ENCODE measurements at places on chromosomes 5 and 9.

GRCh38 chr5:160500786-160501779 is 79.4 kb downstream of the PTTG1 start:
- DNase-seq: no peak

DNA sequence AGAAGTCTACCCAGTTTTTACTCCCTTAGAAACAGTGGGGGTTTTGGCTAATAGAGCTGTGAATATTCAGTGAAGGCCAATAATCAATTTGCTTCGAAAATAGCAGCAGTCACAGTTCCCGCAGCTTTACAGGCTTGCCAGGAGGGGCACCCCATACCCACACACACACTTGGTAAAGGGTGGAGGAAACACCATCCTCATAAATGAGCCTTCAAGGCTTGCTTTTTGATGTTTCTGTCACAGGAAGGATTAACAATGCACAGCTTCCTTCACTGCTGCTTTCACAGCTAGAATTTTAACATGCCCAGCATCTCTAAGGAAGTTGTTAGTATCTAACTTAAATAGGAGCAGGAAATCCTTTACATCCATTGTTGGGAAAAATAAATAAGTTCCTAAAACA is 1247.5 kb upstream of the C9orf72 start:
- DNase-seq: no peak

GRCh38 chr5:127813633-127814587 is 110.7 kb downstream of the CCDC192 start:
- no peak for DNase-seq

DNA sequence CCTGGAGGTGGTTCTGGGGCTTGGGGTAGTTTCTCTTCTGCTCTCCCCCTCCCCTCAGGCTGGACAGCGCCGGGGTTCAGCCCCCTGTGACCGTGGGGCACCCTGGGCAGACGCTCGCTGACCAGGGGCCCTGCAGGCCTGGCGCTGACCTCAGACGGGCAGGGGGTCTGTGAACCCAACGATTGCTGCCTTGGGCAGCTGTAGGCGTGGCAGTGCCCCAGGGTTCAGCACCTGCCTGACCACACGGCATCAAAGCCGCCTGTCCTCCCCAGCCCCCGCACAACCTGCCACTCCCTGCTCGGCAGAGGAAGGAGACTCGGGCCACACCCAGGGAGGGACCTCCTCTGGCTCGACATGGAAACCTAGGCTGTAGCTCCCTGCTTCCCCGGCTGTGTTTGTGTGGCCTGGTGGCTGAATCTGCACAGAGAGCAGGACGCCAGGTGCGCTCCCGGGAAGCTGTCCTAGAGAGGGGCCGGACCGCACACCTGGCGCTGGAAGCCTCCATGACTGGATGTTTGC is 12.2 kb downstream of the LCN12 start:
- no peak for DNase-seq

DNA sequence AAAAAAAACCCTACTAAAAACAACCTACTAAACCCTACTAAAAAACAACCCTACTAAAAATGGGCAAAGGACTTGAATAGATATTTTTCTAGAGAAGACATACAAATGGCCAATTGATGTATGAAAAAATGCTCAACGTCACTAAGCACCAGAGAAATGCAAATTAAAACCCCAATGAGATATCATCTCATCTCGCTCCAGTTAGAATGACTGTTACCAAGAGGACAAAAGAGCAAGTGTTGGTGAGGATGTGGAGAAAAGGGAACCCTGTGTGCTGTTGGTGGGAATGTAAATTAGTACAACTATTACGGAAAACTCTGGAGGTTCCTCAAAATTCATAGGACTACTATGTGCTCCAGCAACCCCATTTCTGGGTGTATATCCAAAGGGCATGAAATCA is 10.8 kb downstream of the SDHA start:
- DNase-seq: no peak

- no peak for DNase-seq
These were observed 178.0 kb upstream of the PIK3R1 start for GRCh38 chr5:68037546-68037945.

DNA sequence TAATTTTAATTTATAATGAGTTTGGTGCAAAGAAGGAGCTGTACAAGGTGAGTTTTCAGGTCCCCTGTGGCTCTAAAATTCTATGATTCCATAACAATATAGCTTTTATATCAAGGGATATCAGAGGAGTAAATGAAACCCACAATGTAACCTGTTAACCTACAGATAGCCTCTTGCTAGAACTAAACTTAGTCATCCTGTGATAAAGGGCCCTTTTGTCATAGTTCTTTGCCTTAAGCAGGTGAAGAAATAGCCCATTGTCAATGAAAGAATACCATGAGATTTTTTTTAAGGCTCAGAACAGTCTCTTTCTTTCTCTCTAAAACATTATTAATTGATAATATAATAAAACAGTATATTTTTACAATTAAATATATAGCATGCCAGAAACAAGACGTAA is 127.8 kb downstream of the NFIB start:
- DNase-seq: no peak

- DNase-seq: no peak
These were observed 60.0 kb upstream of the DHFR start for GRCh38 chr5:80714570-80715298.

- DNase-seq: no peak
These were observed 45.5 kb upstream of the CDC42SE2 start for GRCh38 chr5:131218392-131218791.

- DNase-seq: no peak
These were observed 980 bp downstream of the CCNO start for GRCh38 chr5:55232271-55232984.

GRCh38 chr9:133137451-133138231 is 16.6 kb upstream of the RALGDS start:
- DNase-seq: no peak

DNA sequence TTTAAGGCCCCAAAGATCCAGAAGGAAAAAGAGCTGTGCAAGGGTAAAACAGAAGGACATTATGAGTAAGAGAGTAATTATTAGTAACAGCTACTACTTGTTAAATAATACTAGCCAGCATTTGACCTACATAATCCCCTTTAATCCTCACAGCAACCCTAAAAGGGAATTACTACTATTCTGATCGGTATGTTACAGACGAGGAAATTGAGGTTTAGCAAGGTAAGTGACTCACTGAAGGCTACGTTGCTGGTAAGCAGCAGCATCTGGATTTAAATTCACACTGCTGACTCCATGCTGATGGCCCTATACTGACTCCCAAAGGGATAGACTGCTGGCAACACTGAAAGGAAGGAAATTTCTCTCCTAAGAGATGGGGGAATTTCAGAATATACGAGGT is 3.7 kb upstream of the FSD1L start:
- no peak for DNase-seq

DNA sequence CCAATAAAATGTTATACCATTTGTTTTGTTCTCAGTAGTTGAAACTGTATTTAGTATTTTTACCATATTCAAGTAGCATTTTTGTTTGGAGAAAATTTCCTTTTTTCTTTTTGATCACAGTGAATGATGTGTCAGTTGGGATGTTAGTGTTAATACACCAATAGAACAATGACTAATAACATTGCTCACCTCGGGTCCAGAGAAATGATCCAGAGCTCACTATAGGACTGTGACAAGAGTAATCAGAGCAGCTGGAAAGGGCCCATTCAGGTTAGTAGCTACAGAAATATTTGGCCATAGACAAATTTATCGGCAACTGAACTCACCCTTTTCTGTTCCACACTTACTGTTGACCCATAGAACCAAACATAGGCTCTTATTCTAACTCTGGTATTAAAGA is 989.2 kb downstream of the TLE4 start:
- DNase-seq: no peak

DNA sequence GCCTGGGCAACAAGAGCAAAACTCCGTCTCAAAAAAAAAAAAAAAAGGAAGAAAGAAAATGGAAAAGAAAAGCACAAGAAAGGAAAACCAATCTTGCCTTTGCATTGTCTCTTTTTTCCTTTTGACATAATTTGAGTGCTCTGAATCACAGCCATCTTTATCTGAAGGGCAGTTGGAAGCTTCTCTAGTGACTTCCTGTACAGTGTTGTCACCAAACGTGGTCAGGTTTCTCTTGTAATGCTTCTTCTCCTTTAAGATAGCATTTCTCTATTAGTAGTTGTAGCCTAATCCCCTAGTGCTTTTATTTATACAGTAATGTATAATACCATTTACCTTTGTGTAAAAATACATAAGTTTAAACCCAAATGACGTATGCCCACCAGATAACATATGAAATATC is 18.1 kb downstream of the PRKACG start:
- DNase-seq: no peak

DNA sequence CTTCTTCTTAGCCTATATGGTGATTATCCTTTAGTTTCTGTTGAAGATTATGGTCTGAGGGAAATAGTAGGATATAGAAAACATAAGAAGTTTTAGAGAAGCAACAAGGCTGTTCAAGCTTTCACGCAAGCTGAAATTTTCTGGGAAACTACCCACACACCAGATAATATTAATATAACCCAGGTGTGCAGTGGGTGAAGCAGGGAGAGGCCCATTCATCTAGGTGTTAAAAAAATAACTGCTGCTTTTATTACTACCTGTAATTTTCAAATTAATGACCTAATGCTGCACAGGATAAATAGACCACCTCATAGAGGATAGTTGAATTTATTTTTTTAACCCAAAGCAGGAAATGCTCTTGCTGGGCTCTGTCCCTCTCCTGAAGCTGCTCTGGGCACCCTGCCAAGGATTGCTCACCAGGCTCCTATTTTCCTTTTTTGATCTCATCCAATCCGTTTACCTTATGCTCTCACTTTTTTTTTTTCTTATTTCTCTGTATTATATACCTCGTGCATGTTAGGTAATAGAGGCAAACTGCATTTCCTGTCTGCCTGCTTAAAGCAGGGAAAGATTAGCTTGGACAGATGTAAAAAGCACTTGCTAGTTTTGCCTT is 124.3 kb upstream of the SLC12A2 start:
- DNase-seq: no peak

GRCh38 chr9:137308057-137308619 is 6.1 kb upstream of the NRARP start:
- peak; percentile 29 for DNase-seq

DNA sequence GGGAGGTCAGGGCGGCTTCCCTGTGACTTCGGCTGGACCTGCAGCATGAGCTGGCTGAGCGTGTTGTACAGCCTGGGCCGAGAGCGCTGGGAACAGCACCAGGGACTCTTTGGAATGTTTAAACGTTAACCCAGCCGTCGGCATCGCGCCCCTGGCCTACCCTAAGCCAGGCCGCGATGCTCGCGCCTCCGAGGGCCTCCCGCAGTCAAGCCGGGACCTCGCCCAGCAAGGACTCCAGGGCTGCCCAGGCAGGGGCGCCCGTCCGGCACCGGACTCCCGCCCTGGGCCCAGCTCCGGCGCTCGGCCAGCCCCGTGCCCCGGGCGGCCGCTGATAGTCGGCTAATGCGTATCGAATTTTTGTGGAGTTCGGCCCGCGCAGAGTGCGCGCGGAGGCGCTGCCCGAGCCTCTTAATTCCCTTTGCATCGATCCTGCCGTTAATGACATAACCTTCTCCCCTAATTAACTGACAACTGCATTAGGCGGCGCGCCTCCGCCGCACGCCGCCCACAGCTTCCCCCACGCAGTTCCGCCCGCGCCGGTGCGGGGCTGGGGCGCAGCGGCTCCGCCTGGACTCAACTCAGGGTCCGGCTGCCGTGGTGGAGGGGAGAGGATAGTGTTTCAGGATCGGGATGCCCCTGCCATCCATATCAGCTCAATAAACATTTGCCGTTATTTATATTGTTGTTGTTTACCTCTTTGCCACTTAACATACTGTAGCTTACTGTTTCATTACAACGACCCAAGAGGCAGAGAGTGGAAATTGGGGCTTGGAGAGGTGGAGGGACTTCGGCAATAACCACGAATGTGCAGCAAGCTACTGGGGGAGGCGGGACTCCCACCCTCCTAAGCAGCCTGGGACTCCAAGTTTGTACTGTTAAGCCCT is 28.8 kb upstream of the CDC23 start:
- DNase-seq: no peak

DNA sequence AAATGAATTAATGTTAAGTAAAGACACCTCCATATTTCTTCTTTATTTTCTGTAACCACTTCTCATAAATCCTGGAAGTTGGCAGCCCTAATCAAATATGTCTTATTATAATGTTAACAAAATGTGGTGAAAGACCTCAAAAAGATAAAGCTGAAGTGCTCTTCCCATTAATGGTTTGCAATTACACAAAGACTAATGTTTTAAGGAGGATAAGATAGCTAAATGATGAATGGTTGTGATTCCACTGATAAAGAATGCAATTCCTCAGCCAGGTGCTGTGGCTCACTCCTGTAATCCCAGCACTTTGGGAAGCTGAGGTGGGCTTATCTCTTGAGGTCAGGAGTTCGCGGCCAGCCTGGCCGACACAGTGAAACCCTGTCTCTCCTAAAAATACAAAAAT is 125.8 kb upstream of the SNX2 start:
- DNase-seq: no peak

DNA sequence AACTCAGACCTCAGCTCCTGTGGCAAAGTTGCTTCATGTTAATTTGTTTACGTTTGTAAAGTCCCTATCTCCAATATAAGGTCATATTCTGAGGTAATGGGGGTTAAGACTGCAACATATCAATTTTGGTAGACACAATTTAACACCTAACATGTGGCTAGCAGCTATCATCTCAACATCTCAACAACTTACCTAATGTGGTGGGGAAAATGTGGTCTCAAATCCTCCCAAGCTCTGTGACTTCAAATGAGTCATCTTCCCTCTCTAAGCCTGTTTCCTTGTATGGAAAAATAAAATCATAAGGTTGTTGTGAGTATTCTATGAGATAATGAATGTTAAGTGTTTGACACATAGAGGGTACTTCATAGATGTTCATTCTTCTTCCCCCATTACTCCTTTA is 443.3 kb downstream of the CDK5RAP2 start:
- DNase-seq: no peak

GRCh38 chr5:34502581-34502980 is 153.5 kb upstream of the RAI14 start:
- DNase-seq: no peak

DNA sequence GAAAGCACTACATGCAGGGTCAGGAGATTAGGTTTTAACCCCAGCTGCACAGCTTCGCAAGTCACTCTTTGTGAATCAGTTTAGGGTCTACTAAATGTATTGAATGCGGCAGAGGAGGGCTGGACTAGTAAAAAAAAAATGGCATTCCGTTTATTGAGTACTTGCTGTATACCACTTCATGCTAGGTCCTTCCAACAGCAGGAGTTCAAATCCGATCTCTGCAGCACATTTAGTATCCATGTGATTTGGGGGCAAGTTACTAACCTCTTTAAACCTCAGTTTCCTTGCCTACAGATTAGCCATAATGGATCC is 204.4 kb downstream of the SNCAIP start:
- no peak for DNase-seq

DNA sequence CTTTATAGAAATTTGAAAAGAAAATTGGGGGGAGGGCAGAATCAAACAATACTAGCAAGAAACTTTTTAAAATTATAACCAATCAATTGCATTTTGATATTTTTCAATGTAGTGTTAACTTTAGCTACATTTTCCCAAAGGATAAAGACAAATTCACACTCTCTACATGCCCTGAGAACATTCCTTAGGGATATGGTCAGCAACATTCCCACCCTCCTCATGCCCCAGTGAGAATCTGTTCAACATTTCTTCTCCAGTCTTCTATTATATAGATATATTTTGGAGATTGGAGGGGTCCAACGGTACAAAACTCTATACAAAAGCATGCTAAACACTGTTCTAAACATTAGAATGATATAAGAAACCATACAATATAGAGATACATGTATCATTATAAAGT is 11.6 kb upstream of the PRR16 start:
- no peak for DNase-seq
